Nephron progenitor cell (in vitro differentiated cells): ENCODE measurements at places on chromosomes 2 and 18.

DNA sequence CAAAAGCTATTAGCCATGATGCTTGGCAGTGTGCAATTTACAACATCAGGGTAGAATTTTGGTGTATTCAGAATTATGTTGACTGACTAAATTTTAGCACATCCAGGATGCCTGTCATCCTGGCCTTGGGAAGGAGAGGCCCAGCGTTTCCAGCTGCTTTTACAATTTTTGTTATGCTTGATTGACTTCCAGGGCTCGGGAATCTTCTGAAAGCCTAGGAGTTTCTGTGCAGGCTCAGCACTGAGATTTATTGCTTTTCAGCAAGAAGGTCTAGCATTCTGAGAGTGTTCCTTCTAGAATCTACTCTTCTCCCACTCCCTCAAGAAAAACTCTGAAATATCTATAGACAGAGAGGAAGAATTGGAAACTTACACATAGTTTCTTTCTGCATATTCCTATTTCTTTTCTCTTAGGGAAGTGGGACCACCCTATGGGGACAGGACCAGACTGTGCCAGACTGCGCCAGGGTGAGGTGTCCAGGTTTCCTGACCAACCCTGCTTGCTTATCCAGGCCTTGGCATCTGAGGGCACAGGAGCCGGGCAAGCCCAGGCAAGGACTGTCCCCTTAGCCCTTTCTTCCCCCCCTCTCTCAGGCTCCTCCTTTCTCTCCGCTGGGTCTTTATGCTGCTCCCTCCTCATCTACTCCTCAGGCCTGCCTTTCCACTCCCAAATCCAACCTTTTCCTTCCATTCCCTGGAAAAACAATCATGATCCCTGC is 26.9 kb downstream of the MAIP1 start:
- peak; percentile 9 for DNase-seq

- no peak for DNase-seq
Observed at GRCh38 chr2:240564561-240565332, 3.5 kb upstream of the RNPEPL1 start.

DNA sequence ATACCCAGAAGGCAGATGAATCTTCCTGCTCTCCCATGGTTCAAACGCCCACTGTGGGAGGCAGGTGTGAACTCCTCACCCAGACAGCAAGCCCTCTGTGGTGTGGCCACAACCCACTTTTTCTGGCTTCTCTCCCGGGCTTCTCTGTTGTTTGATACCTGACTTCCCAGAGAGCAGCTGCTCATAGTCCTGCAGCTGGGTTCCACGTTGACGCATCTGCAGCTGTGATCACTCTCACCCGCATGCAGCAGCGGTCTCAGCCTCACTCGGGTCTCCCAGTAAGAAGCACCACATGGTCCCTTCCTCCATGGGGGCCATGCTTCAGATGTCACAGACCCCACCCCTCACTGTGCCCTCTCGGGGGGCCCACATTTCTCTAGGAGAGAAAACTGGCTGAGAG is 3.5 kb downstream of the ASPRV1 start:
- DNase-seq = no peak

GRCh38 chr2:8457699-8458502 is 224.0 kb upstream of the ID2 start:
- no peak for DNase-seq

DNA sequence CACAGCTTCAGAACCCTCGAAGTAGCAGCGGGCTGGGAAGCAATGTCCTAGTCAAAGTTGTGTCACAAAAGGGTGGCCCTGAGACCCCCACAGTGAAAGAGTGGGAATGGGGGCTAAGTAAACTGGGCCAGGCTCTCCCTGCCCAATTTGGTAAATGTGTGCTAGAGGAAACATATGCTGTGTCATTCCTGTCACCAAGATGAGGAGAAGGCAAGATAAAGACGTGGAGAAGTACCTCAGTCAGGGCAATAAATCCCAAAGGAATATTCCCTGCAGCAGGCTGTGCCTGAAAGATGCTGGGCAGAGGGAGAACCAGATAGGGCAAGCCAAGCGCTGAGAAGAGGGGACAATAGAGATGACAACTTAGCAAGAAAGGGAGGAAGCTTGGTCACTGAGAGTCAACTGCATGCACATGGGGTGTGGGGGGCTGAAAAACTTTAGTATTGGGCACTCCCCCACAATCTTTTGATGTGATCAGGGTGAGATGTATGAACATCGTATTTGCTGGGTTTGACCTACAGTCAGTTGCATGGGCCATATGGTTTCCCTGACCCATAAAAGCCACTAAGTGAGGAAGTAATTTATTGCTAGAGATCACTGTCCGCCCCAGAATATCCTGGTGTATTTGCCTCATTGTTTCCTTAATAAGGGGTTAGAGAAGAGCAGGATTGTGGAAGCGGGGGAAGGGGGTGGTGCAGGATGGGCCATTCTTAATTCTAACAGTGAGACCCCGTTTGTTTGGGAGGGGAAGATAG is 49.9 kb upstream of the CXCR4 start:
- DNase-seq = peak; percentile 8

DNA sequence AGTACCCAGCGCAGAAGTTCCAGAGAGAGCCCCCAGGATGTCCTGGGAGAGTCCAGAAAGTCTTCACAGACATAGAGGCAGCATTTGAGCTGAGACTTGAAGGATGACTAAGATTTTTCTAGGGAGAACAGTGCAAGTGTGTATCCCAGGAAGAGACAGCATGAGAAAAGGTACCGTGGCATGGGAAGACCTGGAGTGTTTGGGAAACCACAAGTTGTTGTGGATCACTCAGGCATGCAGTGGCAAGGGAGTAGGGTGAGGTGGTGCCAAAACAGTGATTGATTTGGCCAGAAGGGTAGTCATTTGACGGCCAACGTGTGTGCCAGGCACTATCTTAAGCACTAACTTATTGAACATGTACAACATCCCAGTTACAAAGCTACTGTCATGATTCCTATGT is 24.5 kb upstream of the KCNK3 start:
- no peak for DNase-seq

- no peak for DNase-seq
Observed at GRCh38 chr2:74290466-74291217, 52.6 kb downstream of the SLC4A5 start.

DNA sequence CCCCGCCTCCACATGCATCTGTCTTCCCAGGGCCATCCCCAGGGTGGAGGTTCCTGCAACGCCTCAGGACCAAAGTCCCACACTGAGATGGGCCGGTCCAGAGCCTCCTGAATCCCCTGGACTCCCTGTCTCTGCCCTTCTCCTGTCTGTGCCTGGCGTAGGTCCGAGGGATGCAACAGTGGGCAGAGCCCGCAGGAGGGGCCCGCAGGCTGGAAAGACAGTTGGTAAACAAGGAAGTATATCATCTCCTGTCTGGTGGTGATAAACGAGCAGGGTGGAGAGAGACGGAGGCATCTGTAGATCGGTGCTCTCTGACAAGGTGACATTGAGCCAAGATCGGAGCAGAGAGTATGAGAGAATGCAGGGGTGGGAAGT is 72.6 kb upstream of the RAB6C start:
- DNase-seq = no peak

GRCh38 chr2:131322209-131322608 is 41.8 kb downstream of the RAB6D start:
- DNase-seq = no peak

GRCh38 chr2:150859877-150860276 is 372.4 kb upstream of the RND3 start:
- DNase-seq = no peak

DNA sequence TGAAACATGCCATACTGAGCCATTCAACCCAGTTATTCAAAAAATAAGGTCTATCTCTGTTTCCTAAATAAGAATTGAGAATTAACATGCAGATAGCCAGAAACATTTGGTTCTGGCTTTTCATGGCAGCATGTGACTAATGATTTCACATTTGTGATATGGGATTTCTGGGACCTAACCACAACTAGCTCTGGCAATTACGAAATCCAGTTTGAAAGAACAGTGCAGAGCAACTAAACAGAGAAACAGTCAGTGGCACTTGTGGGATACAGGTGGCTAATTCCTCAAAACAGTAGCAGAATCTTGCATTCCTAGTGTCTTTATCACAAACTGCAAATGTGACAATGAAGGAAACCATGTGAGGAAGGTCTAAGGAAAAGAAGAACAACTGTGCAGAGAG is 637.8 kb upstream of the CHAC2 start:
- DNase-seq = no peak

DNA sequence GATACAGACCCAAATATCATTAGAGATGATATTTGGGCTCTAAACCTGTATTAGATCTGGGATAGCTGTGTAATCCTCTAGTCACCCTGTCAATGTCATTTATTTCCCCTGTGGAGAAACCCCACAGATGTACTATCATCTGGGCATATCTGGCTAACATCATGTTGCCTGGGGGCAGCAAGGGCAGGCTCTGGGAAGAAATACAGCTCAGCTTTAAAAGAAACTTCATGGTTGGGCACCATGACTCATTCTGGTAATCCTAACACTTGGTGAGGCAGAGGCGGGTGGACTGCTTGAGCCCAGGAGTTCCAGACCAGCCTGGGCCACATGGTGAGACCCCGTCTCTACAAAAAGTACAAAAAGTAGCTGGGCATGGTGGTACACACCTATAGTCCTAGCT is 282.5 kb downstream of the SLC8A1 start:
- no peak for DNase-seq

GRCh38 chr2:5188636-5189035 is 503.5 kb upstream of the SOX11 start:
- no peak for DNase-seq

- DNase-seq = no peak
Observed at GRCh38 chr2:128284037-128284441, 34.6 kb downstream of the HS6ST1 start.

DNA sequence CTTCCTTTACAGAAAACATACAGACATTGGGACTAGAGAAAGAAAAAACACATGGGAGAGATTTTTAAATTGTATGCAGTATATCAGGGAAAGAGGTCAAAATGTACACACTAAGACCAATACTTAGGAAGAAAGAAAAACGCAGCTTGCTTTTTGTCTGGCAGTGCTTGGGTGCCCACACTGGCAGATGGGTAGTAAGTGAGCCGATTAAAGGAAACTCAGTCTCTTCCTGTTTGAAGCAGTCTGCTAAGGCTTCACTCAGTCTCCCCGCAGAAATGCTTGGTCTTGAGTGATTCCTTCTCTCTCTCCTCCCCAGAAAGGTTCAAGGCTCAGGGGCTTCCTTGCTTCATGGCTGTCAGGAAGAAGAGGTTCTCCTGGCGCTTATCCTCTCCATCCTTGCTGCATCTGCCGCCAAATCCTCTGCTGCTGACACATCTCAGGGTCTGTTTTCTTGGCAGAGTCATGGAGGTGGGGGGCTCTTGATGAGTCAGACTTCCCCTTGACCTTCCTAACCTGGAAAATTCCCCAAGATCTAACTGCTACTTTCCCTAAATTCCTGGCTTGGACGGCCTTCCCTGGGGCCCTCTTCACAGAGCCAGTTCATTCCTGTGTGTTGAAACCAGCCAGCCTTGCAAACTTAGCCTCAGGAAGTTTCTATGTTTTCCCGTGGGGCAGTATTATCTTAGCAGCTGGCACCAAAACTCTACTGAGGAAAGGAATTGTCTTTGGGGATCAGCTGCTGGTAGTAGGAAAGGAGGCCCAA is 10.5 kb upstream of the TMSB10 start:
- no peak for DNase-seq

- DNase-seq = no peak
Observed at GRCh38 chr18:70621710-70622109, 332.9 kb downstream of the SOCS6 start.

- no peak for DNase-seq
Observed at GRCh38 chr2:61463769-61464475, 7.0 kb downstream of the USP34 start.

- no peak for DNase-seq
Observed at GRCh38 chr2:63654959-63655358, 66.2 kb downstream of the MDH1 start.

DNA sequence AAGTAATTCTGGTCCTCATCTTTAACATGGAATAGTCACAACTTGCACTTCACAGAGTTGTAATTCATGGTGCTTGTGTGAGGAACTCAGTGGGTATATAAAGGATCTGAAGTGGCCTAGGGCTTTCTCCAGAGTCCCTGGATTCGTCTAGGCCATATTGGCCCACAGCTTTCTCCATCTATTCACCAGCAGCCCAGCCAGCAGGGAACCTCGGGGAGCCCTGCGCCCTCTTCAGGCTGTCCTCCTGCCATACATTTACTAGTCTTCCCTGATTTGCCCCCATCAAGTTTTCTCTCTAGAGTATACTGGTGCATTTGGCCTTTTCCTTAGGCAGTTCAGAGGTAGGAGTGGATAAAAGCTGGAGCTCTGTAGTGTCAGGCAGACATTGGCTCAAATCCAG is 278.3 kb downstream of the MYCN start:
- peak; percentile 34 for DNase-seq

- DNase-seq = no peak
Observed at GRCh38 chr18:10289951-10290637, 164.3 kb upstream of the APCDD1 start.

- no peak for DNase-seq
Observed at GRCh38 chr2:51297488-51297887, 265.6 kb upstream of the NRXN1 start.

GRCh38 chr2:10552220-10552870 is 104.2 kb upstream of the ODC1 start:
- no peak for DNase-seq
